ENCODE measurements at places on chromosomes 6 and 20.

DNA sequence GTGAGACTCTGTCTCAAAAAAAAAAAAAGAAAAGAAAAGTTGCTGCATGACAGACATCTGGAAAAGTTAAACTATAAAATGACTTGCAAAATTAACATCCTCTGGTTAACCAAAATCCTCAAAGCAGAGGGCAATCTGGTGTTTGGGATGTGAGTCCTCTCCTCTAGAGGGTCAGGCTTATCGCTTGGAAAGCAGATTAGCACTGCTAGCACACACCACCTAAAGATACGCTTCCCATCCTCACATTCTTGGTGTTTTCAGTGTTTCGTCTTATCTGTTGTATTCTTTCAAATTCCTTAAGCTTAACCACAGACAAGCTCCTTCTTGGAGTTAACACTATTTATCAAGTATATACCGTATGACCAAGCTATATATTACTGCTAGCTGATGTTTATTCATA lies 198.0 kb downstream of the SOX4 start:
- DNase-seq, result no peak

- DNase-seq, result no peak
Observed at GRCh38 chr6:82970839-82971238, 94.8 kb downstream of the UBE3D start.

DNA sequence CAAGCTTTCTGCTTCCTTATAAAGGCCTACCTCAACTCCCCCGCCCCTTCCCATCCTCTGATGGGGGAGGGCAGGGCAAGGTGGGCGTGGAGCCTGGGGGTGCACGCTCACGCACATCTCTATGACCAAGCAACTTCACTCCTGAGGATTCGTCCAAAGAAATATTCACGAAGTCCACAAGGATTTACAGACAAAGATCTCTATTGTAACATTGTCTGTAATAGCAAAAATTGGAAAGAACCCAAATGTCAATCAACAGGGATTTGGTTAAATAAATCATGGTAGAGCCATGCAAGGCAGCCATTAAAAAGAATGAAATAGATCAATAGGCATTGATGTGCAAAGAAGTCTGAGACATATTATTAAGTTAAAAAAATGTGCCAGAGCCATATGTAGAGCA lies 130.4 kb upstream of the AFDN start:
- no peak for DNase-seq

- DNase-seq, result no peak
Observed at GRCh38 chr6:19925533-19925932, 88.4 kb downstream of the ID4 start.

DNA sequence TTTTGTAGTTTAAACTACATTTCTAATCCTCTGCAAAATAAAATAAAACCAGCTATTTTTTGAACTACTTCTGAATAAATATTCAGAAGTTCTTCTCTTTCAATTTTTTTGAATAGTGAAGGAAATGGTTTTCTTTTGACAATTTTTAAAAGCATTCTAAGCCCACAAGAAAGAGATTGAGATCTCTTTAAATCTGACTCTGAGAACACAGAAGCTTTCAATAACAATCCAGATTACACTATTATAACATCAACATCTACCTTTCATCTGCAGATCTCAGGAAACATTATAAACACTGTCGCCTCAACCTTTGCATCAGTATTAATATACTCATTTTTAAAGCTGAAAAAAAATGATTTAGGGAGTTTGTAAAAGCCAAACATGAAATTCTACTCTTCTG lies 247.5 kb upstream of the PREP start:
- no peak for DNase-seq

DNA sequence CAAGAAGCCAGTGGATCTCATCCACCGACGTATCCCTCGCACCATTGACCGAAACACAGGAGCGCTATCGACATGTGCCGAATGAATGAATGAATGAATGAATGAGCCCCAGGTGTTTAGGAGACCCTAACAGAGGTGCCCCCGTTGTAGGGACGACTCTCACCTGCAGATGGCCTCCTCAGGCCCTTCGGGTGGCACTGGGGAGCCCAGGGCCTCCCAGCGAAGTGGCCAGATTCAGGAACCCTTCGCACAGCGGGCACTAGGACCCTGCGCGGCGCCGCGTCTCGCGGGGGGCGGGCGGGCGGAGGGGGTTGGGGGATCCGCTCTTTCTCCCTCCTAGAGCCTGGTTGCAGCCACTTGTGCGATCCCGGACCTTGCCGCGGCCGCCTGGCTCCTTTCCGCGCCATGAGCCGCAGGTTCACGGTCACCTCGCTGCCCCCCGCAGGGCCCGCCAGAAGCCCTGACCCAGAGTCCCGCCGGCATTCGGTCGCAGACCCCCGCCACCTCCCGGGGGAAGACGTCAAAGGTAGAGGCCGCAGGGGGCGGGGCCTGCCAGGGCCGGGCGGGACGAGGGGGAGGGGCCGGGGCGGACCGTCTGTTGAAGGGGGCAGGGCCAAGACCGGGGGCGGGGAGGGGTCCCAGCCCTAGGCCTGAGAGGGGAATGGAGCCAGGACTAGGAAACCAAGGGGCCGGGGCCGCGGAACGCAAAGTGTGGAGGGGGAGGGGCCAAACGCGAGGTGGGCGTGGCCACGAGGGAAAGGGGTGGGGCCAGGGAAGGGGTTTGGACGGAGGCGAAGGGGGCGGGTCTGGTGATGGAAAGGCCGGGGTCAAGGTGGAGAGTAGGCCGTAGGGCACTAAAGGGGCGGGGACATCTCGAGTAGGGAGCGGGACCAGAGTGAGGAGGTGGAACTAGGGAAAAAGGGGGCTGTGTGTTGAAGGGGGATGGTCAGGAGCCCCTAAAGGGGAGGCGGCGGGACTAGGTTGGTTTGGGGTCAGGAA lies 7.4 kb upstream of the SLC12A5 start:
- DNase-seq, result peak; percentile 67

DNA sequence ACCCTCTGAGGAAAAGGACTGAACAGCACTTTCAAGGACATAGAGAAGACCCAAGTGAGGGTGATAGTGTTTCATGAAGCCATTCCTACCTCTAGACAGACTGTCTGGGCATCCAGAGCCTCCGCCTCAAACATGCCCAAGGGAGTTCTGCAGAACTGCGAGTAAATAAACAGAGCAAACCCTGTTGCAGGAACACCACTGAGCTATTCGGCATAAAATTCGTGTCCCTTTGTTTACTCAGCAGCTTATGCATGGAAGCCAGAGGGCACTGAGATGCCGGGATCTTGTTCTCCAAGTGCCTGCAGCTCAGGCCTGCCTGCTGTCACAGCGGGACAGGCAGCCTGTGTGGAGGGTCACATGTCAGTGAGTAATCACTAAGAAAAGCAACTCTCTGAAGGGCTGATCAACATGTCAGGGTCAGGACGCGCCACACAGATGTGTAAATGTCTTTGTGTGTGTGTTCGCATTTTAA lies 164.9 kb upstream of the HEY2 start:
- peak; percentile 21 for DNase-seq

GRCh38 chr20:37988306-37988954 lies 44.8 kb downstream of the TTI1 start:
- no peak for DNase-seq

DNA sequence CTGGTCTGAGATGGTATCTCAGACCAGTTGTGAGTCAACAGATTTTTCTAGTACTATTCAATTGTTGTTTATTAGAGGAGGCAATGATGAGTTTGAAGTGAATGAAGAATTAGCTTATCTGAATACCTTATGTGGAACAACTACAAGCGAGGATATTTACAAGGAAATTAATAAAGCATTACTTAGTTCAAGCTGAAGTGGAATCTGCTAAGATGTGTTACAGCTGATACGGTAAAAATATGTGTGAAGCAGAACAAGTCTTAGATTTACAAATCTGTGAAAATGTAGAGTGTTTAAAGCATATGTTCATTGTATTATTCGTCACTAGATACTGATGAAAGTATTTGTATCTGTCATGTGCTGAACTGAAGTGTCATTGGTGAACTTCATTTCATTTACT lies 272.4 kb downstream of the CDKAL1 start:
- DNase-seq, result no peak

- no peak for DNase-seq
Observed at GRCh38 chr6:37731888-37732287, 34.2 kb upstream of the MDGA1 start.

DNA sequence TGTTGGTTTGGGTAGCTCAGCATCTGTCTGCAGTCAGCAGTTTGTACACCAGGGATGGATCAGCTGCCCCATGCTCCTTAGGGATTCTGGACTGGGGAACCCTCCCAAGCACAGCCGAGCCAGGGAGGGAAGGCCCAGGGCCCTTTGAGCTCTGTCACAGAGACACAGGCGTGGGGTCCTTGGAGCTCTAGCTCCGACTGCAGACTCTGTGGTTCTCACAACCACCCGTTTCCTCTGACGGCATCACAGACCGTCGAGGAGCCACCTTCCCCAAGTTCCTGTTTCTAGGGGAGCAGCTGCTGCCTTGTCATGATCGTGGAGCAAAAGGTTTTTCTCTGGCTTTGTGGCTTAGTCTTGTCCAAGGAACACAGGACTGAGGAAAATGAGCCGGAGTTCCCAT lies at the start of gene SLA2:
SLA2 (minus strand) TSS at position 199 of the 400 bp plus-strand sequence. CDS start 4,861 bp downstream, outside the sequence.
- no peak for DNase-seq

DNA sequence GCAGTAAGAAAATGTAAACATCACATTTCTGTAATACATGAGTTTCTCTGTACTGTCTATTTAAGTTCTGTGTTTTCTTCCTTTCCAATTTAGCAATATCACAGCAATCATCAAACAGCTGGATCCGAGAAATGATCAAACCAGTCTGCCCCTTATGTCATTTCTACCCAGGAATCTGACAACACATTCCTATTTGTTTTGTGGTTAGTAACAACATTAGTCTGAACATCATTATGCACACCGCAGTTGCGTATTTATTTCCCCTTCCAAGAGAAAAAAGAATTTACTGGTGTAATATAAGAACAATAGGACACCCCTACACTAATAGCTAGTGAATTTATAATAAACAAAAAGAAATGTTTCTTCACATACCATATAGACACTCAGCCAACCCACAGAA lies 179.5 kb downstream of the BTBD9 start:
- DNase-seq, result no peak

DNA sequence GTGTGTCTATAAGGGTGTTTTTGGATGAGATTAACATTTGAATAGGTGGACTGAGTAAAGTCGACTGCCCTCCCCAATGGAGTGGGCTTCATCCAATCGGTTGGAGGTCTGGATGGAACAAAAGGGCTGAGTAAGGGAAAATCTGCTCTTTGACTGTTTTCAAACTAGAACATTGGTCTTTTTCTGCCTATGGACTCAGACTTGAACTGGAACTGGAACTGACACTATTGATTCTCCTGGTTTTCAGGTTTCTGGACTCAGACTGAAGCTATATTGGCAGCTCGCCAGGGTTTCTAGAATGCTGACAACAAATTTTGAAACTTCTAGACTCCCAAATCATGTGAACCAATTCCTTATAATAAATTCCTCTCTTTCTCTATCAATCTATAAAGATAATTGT lies 498.9 kb upstream of the EPHA7 start:
- no peak for DNase-seq

- DNase-seq, result no peak
Observed at GRCh38 chr20:49285233-49285668, 7.4 kb upstream of the ZNFX1 start.

DNA sequence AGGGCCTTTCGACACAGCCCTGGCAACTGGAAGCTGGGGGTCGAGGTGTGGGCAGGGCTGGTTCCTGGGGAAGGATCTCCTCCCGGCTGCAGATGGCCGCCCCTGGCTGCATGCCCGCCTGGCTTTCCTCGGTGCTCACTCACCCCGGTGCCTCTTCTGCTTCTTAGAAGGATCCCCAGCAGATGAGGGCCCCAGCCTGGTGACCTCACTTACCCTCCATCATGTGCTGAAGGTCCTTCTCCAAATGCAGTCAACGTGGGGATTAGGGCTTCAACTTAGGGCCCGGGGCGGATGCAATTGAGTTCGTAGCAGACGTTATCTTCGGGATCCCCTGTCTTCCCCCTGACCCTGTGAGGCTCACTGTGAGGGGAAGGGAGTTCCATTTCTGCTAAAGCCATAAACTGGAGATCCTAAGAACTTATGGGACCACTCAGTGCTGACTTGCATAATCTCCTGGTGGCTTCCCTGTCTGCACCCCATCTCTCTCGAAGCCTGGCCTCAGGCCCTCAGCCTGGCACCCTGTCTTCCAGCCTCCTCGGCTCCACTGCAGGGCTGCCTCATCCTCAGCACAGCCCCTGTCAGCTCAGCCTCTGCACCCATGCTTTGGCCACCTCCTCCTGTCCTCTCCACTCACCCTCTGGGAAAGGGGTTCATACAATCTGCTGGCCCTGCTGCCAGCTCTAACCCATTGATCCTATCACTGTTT lies 92.6 kb downstream of the THBS2 start:
- no peak for DNase-seq

GRCh38 chr20:50784464-50784863 lies 10.4 kb upstream of the BCAS4 start:
- no peak for DNase-seq

DNA sequence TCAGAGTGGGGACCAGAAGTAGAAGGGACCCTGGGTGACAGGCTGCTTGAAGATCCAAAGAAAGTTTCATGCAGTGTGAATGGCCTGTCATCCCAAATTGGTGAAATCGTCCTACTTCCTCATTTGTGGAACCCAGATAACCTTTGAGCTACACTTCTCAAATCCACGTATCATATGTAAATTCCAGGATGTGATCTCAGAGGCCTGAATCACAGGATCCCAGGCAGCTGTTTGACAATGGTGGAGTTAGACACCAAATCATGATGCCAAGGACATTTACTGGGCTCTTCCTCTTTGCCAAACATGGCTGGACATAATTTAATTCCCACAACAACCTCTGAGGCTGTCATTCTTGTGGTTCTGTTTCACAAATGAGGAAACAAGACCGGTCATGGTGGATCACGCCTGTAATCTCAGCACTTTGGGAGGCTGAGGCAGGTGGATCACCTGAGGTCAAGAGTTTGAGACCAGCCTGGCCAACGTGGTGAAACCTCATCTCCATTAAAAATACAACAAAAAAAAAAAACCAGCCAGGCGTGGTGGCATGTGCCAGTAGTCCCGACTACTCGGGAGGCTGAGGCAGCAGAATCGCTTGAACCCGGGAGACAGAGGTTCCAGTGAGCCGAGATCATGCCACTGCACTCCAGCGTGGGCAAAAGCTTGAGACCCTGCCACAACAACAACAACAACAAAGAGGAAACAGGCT lies 39.9 kb upstream of the TTPAL start:
- no peak for DNase-seq

GRCh38 chr6:11163932-11164331 lies 52.4 kb upstream of the ERVFRD-1 start:
- peak; percentile 84 for DNase-seq

- no peak for DNase-seq
Observed at GRCh38 chr20:5687884-5688283, 62.3 kb upstream of the SHLD1 start.

Measured in NCI-H2029 (cell line).